ENCODE measurements at places on chromosomes 12 and 14. TPM values are rescaled to one million over a fixed set of nuclear protein-coding genes. Genes with fewer than 3 reads are reported as not detected.

The GPR68 gene
- 13.3 TPM for total RNA-seq

The ENDOU gene
- total RNA-seq: not detected

The SNW1 gene
- 41.7 TPM for total RNA-seq

The MAP3K9 gene
- 0.14 TPM for total RNA-seq

The SIX6 gene
- total RNA-seq: not detected

The BIN2 gene
- total RNA-seq: not detected

The KRT83 gene
- total RNA-seq: not detected

The KLRD1 gene
- total RNA-seq: under 0.01 TPM

The RHOJ gene
- 3.4 TPM for total RNA-seq

The TUNAR gene
- total RNA-seq: not detected

The RFLNA gene
- total RNA-seq: 0.28 TPM

The FOXA1 gene
- total RNA-seq: not detected

The INHBC gene
- total RNA-seq: not detected

The RAD9B gene
- 0.46 TPM for total RNA-seq

The LRP1-AS gene
- total RNA-seq: not detected

The RASSF3 gene
- 11.1 TPM for total RNA-seq

The PLEKHD1 gene
- under 0.01 TPM for total RNA-seq

The MAP1LC3B2 gene
- 0.28 TPM for total RNA-seq

The TTC9 gene
- total RNA-seq: under 0.01 TPM

The KRT71 gene
- total RNA-seq: not detected

The RPL10L gene
- not detected for total RNA-seq

The DMAC2L gene
- 3.1 TPM for total RNA-seq

The YLPM1 gene
- 20.6 TPM for total RNA-seq

The LHX5 gene
- total RNA-seq: not detected

The FZD10 gene
- total RNA-seq: not detected

The NOXRED1 gene
- 0.14 TPM for total RNA-seq

The HOXC12 gene
- not detected for total RNA-seq

The KRT3 gene
- not detected for total RNA-seq

The JPH4 gene
- total RNA-seq: not detected

The C2CD5 gene
- total RNA-seq: 14.4 TPM

The TGFB3 gene
- 12.2 TPM for total RNA-seq
